Progenitor cell of endocrine pancreas (in vitro differentiated cells): ENCODE measurements at places on chromosomes 5 and 9. TPM values are rescaled to one million over a fixed set of nuclear protein-coding genes. Genes with fewer than 3 reads are reported as not detected.
A peak's percentile ranks its signal among the peaks of the same experiment; 100 is the strongest.

ZFP2 gene
- 4.3 and 4.9 TPM in 2 replicates for total RNA-seq

CDK5RAP2 gene
- 72.3 and 76.8 TPM in 2 replicates for total RNA-seq

SLC34A3 gene
- total RNA-seq = 0.26 and 0.27 TPM in 2 replicates

GRCh38 chr9:81824802-81825730 lies 103.2 kb upstream of the SPATA31D4 start:
- H3K36me3 ChIP-seq = no peaks in the 10 kb centered on the region
- no peak for DNase-seq
- H3K4me1 ChIP-seq = peaks cover 23% of the 10 kb centered on the region
- no peak overlapping the region for H3K27ac ChIP-seq
- no peak overlapping the region for H3K4me3 ChIP-seq

DNA sequence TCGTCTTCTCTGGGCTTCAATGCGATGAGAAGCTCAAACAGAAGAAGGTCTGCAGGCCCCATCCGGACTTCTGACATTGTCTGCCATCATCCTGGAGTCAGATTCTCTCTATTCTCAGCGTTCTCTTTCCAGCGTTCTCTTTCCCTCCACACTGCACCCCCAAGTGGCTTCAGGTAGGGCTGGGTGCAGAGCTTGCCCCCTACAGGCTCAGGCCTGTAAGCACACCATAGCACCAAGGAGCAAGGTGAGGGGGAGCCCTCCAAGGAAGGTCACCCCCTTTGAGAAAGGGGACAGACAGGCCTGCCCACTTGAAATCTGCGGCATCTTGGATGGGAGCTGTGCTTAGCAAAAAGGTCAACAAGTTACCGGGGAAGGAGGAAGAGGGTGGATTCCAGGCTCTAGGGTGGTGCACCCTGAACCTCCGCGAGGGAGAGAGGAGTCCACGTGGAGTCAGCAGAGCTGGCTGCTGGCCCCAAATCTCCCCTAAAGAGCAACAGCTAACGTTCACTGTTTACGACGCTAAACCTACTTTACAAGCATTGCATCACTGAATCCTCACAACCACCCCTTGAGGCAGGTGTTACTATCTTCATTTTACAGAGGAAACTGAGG lies 27.5 kb downstream of the GPX3 start:
- no peak overlapping the region for H3K4me3 ChIP-seq
- no peak overlapping the region for H3K27ac ChIP-seq
- no peak for DNase-seq
- peaks cover 18% of the 10 kb centered on the region for H3K36me3 ChIP-seq
- no peaks in the 10 kb centered on the region for H3K27me3 ChIP-seq

DNA sequence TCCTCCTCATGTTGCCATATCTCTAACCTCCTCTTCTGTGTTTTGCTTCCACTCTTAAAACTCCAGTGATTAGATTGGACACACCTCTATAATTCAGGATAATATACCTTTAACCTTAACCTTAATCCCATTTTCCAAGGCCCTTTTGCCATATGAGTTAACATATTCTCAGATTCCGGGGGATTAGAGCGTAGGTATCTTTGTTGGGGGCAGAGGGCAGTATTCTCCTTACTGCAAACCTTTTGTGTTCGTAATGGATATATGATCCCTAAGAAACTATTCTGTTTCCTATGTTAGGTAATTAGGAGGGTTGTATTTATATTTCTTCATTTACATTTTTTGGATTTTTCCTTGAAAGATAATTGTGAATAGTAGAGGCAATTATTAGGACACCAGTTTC lies 99.5 kb downstream of the VPS13A start:
- no peaks in the 10 kb centered on the region for H3K27me3 ChIP-seq
- no peak for DNase-seq
- H3K4me1 ChIP-seq = no peaks in the 10 kb centered on the region
- H3K4me3 ChIP-seq = no peak overlapping the region
- no peak overlapping the region for H3K27ac ChIP-seq
- H3K36me3 ChIP-seq = peaks cover 4% of the 10 kb centered on the region

GRCh38 chr9:134287591-134288491 lies 38.4 kb upstream of the RXRA start:
- peaks cover 10% of the 10 kb centered on the region for H3K4me1 ChIP-seq
- no peak for DNase-seq
- H3K4me3 ChIP-seq = no peak overlapping the region
- H3K27me3 ChIP-seq = peaks cover 9% of the 10 kb centered on the region
- H3K27ac ChIP-seq = no peak overlapping the region

- peaks cover 13% of the 10 kb centered on the region for H3K36me3 ChIP-seq
- no peak overlapping the region for H3K27ac ChIP-seq
- H3K27me3 ChIP-seq = no peaks in the 10 kb centered on the region
- H3K4me1 ChIP-seq = peaks cover 9% of the 10 kb centered on the region
These were observed 6.6 kb downstream of the LMAN2 start for GRCh38 chr5:177344891-177345290.

DNA sequence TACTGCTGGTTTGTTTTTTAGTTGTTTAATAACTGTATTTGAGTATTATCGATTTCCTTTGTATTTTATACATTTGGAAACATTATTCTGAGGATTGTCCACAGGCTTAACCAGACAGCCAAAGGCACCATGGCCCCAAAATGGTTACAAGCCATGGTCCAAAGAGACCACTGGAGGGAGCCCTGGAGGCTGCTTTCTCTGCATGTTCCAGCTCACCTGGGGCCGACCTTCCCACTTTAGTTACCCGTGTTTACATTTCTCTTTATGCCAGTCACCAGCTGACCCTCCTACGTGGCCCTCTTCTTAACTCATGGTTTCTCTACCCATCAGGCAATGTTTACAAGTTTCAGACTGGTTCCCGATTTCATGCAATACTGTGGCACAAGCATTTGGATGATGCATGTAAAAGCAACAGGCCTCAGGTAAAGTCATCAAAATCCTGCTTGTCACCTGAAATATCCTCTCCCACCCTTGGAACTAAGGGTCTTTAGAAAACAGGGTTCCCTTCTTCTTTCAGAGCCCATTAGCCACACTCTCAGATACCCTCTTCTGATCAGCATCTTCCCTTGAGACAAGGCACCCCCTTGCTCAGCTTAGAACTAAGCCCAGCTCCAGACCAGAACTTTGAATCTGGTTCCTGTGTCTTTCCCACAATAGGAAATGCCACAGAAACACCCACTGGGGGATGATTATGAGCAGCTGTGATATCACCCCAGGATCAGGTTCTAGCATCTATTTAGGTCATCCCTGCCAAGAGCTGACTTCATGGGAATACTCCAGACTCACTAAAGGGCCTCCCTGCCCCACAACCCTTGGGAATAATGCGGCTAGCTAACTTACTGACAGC lies 49.9 kb upstream of the GARNL3 start:
- H3K4me1 ChIP-seq = peaks cover 10% of the 10 kb centered on the region
- no peaks in the 10 kb centered on the region for H3K36me3 ChIP-seq
- no peak overlapping the region for H3K27ac ChIP-seq
- no peaks in the 10 kb centered on the region for H3K27me3 ChIP-seq
- peak; percentile 54 for DNase-seq
- no peak overlapping the region for H3K4me3 ChIP-seq

GRCh38 chr5:168177831-168178450 lies 113.5 kb upstream of the WWC1 start:
- peak overlapping the region; percentile 51 for H3K27ac ChIP-seq
- peaks cover 20% of the 10 kb centered on the region for H3K27me3 ChIP-seq
- H3K4me3 ChIP-seq = no peak overlapping the region
- H3K4me1 ChIP-seq = peaks cover 4% of the 10 kb centered on the region

DNA sequence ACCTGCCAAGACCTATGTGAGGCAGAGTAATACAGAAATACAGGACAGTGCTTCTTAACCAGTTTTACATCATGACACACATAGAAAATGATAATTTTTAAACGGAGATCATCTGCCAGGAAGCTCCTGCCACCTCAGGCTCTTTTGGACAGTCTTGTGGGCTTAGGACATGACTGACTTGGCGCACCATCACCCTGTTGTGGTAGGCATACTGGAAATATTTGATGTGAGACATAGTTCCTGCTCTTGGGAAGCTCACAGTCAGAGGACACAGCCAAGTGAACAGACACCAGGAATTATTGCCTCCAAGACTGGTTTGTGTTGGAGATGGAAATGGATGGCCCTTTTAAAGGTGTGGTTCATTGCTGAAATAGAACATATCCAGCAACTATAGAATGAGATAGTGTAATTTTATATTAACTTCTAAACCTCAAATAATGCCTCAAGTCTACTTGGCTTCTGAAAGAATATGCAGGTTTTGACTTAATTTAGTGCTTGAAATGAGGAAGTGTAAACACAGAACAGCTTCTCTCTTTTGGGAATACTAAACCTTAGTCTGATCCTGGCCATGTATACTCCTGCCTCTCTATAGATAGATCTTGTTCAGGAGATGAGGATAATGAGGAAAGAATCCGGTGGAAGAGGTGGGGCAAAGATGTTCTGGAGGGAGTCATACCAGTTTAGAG lies 19.7 kb downstream of the CPEB4 start:
- no peak for DNase-seq
- H3K27ac ChIP-seq = no peak overlapping the region
- H3K36me3 ChIP-seq = peaks cover 2% of the 10 kb centered on the region
- no peak overlapping the region for H3K4me3 ChIP-seq
